ENCODE measurements at places on chromosomes 7 and 10.

DNA sequence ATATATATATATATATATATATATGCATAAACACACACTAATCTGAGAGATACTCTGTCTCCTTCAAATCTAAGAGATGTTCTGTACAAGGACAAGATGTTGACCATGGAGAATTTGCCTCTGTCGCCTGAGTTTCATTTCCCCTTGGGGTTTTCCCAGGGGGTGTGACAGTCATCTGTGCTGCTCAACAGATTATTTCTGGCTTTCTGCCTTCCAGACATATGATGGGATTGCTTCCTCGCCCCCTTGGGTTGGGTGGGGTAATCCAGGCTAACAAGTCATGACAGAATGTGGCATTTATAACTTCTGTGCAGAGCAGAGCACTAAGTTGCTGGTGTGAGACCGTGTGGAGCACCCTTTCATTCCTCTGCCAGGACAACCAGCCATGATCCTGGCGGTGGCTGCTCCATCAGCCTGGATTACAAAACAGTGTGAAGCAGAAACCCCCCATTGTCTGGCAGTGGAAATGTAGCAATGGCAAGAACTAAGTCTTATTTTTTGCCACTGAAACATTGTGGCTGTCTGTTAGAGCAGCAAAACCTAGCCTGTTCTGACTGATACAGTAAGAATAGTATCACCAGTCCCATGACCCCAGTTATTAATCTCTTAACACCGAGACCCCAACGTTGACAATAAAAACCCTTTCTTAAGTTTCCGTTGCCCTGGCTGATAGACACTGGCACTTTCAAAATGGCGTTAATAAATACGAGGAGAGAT is 13.7 kb upstream of the USP6NL start:
- DNase-seq, result no peak

DNA sequence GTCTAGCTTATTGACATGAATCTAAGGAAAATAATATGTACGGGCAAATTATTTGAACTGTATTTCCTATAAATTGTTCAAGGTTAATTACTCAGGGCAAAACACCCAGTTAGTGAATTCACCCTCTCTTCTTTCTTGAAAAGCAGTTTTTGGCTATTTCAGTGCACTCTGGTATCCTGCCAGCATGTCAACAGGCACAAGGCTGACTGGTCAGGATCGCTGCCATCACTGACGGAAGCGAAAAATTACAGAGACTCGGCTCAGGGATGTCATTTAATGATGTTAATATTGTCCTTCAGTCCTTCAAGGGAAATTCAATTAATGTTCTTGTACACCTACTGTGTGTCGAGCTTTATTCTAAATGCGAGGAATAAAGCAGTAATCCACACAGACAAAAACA is 28.3 kb upstream of the OLAH start:
- DNase-seq, result no peak

DNA sequence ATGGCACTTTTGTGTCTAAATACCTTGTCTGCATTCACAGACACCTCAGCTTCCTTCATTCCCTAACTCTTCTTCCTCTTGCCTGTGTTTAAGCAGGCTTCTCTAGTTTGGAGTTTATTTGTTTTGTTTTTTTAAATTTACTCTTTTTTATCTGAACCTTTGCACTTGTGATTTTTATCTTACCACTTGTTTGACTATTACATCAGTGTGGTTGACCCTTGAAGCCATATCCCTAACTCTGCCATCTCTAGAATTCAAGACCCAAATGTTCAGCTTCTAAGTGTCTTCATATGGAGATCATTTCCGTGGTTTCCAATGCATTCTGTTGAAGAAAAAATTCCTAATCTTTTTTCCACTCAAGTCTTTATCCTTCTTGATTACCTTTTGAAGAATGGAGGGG is 233.3 kb downstream of the KIAA1217 start:
- no peak for DNase-seq

DNA sequence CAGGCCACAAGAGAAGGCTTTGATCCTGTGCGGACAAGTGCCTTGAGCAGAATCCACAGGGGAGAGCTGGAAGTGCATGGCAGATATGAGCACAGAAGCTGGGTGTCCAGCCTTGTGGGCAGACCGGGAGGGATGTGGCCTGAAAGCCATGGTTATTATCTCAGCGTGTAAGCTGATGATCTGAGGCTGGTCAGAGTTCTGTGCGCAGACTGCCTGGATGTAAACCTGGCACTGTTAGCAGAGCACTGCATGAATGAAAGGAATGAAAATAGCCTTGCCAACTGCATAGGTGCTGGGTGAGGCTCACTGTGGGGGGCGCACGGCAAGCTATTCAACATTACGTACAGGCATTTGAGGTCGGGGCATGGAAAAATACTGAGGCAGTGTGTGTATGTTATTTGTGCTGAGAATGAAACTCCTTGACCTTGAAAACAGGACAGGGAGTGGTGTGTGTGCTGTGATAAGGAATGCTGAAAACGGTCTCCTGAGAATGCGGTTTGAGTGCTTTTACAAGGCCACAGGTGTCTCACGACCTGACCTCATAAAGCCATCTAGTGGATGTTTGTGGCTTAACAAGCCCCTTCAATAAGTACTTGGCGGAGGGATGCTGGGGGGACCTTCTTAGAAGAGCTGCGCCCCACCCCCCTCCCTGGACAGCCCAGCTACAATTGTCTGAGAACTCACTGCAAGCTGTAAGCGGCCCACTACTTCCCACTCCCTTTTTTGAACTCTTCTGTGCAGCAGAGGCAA is 18.7 kb downstream of the AKR1C1 start:
- peak; percentile 25 for DNase-seq

DNA sequence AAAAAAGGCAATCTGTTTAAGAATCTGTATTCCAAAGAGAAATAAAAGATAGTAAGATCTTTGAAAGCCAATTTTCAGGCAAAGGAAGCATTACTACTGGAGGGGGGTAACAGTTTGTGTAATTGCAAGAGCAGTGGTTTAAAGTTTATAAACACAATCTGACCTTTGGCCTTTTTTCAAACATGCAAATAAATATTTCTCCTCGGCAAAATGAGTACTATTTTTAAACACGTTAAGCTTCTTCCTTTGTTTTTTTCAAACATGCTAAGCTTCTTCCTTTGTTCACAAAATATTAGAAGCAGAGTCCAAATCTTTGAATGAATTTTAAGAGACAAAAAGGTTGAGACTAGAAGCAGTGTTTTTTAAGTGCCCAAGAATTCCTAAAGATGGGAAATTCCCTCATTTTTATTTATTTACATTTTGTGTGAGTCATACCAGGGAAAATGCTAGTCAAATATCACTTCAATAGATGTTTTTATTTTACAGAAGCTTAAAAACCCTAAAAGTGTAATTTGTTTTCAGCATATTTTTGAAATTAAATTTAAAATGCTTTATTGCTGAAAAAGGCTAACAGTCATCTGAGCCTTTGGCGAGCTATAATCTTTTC is 229.3 kb downstream of the GPR37 start:
- peak; percentile 59 for DNase-seq

DNA sequence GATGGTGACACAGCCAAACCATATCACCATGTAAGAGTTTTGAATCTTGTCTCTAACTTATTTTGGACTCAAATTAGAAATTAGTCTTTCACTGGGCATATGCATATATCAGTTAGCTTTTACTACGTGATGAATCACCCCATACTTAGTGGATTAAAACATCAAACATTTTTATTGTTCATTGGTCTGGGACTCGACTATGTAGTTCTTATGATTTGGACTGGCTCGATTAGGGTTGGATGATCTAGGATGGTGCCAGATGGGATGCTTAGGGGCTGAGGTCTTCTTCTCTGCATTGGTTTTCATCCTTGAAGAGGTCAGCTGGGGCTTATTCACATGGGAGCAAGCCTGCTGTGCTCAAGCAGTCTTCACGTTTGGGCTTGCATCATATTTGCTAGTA is 264.9 kb downstream of the EXOC4 start:
- DNase-seq, result no peak

GRCh38 chr7:500521-501420 is 18.9 kb downstream of the PDGFA start:
- no peak for DNase-seq

GRCh38 chr10:74936577-74937265 is 110.3 kb downstream of the KAT6B start:
- DNase-seq, result peak; percentile 68

DNA sequence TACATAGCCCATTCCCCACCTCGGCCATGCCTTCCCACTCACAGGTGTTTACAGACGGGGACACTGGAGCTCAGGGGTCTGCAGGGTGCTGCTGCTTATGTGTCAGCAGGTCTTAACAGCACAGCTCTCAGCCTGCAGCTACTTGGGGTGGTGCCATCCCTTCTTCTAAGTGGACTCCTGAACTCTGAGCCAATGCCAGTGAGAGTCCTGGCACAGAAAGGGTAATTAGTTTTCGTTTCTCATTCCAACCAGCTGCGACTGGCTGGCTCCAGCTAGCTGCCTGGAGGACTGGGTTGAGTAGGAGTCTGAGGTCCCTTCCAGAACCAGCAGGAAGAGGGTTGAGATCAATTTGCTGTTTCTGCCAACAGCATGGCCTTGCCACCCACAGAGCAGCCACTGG is 88.3 kb upstream of the AGK start:
- DNase-seq, result no peak

- no peak for DNase-seq
Measured at GRCh38 chr7:9148687-9149086, 715.3 kb downstream of the NXPH1 start.

- peak; percentile 91 for DNase-seq
Measured at GRCh38 chr10:30637881-30638467, 8.4 kb upstream of the LYZL2 start.

All from HCEC 1CT (cell line).